ENCODE measurements at places on chromosomes 16 and 17. TPM values are rescaled to one million over a fixed set of nuclear protein-coding genes. Genes with fewer than 3 reads are reported as not detected.

DNA sequence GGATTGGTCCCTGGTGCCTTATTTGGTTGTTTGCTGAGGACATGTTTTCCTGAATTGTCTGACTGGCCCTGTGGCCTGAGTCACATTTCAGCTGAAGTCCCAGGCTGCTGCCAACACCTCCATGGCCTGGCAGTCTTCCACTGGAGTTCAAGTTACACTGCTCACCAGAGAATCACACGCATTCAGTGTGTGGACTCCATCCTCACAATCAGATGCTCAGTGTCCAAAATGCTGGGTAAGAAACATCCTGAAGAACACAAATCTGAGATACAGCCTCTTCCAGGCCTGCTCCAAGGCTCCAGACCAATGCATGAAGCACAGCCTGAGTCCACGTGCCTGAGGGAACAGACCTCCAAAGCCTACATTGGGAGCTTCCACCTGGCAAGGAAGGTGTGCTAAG, 19.2 kb downstream of the CD300LB start:
- no peak for DNase-seq

- DNase-seq = no peak
Observed at GRCh38 chr17:34549966-34550365, 29.4 kb upstream of the TMEM132E start.

- DNase-seq = peak; percentile 5
Observed at GRCh38 chr16:49620158-49620868, 235.6 kb downstream of the ZNF423 start.

Gene PPY
- total RNA-seq = not detected

Gene LDAF1
- total RNA-seq = 13.5 TPM

- no peak for DNase-seq
Observed at GRCh38 chr16:73046202-73046848, 1.6 kb downstream of the ZFHX3 start.

Gene KRTAP9-4
- total RNA-seq = not detected

GRCh38 chr16:38941-39892, 14.2 kb downstream of the POLR3K start:
- DNase-seq = no peak

DNA sequence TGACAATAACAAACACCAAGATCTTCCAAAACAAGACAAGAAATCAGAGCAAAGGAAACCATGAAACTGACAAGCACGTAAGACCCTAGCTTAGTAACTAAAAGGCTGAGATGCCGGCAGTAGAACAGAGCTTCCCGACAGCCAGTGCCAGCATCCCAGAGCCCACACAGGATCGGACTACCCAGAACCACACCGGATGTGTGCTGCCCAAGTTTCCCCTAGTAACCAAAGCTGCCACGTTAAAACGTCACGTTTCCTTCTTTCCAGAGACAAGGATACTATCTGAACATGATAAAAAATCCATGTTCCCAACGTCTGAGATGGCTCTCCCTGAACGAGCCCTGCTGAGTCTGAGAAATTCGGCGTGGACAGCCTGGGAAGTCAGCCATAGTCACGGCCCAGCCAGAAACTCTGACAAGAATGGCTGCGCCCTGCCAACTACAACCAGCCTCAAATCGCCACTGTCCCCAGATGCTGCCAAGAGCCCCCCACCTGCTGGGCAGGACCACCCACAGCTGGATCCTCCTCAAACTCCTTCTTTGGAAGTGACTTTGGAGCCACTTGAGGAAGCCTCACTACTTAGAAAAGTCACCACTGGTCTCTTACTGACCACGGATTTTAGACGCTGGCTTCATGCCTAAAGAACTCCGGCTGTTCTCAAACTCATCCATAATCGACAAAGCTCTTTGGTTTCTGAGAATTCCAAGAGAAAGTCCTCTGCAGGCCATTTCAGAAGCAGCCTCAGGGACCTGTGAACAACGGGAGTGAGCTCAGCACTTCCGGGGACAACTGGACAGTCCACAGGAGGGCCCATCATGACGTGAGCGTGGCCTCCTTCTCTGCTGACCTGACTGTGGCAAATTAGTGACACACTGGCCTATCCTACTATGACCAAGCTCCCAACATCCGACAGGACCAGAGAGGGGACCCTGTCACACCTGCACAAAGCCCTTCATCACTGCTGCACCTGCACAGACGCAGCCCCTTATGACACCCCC, 16.7 kb downstream of the CCDC57 start:
- no peak for DNase-seq

DNA sequence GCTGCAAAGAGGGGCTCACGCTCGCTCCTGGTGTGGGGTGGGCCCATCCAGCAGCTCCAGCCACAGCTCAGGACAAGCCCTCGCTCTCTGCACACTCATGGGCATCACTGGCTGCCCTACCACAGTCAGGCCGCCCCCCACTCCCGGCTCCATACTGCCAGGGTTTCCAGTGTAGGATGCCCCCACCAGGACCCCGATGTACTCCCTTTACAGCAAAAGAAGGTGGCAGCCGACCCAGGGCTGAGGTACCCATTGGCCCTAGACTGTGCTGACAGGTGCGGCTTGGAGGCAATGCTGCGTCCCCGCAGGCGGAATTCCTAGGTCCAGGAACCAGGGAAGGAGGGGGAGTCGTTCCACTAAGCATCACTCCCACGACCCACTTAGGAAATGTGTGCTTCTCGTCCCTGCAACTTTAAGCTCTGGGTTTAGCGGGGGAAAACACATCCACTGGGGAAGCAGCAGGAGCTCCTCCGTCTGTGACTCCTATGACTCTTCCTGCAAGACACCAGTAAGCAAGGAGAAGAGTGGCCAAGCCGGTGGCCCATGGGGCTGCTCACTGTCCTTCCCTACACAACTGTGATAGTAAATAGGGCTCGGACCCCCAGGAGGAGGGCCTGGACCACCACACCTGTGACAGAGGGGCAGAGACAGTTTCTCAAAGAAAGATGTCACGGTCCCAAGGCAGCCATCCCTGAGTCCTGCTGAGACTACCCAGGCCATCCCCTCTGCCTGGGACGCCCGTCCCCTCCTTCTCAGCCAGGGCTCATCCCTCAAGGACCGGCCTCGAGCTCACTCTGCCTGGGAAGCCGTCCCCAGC, 13.1 kb downstream of the CORO7 start:
- DNase-seq = no peak

Measured in G401 (cell line).